ENCODE measurements at places on chromosomes 7 and 10.

GRCh38 chr10:32245760-32246159 is 101.2 kb downstream of the EPC1 start:
- no peak for DNase-seq

GRCh38 chr10:108453166-108453565 is 1288.7 kb upstream of the SORCS1 start:
- no peak for DNase-seq

- no peak for DNase-seq
Observed at GRCh38 chr10:127353544-127353943, 157.2 kb upstream of the INSYN2A start.

- DNase-seq = no peak
Observed at GRCh38 chr10:130226012-130226411, 89.8 kb downstream of the GLRX3 start.

DNA sequence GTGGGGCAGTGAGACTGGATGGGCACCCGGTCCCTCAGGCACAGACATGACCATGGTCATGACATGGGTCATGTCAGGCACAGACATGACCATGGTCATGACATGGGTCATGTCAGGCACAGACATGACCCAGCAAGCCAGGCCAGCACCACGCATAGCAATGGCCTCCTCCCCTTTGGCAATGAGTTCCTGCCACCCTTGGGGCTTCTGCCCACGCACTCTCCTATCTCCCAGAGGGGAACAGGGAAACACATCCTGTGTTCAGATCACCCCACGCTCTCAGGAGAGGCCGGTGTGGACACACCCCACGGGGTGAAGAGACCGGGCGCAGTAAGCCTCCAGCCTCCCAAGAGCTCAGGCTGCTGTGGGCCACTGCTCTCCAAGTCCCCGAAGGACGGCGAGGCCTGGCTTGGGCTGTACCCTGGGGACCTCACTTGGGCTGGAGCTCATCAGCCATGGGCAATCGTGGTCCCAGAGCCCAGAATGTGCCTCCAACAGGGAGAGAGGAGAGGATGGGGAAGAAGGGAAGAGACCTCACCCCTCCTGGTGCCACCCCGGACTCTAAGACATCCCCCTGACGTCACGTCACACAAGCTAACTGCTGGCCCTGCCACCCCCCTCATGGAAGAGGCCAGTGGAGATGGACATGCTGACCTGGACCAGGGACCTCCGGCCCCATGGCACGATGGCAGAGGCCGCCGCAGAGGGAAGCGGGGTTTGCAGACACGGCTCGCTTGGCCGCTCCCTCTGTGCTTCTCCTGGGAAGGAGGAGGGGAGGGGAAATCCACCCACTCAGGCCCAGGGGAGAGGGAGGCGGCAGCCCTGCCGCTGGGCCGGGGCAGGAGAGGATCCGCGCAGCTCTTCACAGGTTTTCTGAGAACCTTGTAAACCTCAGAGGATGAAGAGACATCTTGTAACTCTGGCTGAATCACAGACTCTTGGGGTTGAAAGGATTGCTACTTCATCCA is 269.6 kb downstream of the ELFN1 start:
- no peak for DNase-seq

DNA sequence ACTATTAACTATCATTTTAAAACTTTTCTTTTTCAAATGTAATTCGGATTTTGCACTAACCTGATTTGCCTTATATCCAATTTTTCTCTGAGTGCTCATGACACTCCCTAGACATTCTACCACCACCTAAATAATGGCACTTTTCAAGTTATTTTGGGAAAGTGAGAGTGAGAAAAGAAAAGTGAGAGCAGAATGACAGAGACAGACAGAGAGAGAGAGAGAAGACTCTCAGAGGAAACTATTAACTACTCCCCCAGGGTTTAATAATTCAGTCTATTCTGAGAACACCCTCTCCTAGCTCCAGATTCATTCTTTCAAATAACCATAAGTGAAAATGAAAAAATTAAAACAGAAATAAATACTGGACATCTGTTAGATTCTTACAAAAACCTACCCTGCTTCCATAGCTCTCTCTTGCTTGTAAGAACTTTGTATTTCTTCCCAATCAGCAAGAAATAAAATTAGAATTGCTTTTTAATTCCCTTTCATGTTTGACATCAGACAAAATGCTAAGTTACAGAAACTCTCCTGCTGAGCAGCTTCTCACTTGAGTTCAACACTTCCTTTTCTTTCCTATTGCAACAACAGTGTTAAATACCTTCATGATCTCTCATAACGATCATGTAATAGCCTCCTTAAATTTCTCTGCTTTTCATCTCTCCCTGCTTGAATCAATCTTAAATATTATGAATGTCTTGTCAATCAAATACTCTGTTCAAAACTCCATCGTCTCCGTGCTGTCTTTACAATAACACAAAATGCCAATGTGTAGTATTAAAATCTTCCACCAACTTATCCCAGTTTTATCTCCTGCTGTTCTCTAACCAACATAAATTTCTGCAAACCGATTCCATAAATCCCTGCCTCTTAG is 191.7 kb downstream of the SEMA3E start:
- no peak for DNase-seq

DNA sequence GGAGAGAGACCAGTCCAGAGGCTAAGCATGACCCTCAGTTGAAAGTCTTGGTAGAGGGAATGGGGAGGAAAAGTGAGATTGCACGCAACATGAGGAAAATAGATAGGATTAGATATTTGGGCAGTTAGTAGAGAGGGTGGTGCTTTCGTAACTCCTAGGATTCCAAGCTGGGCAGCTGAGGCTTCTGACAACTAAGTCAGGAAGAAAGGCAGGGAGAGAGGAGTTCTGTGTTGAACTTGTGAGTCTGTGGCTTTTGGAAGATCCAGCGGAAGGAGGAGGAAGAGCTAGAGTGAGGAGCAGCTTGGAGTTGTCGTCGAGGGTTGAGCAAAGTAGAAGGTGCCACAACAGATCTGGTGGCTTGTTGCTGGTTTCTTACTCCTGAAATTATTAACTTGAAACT is 21.8 kb downstream of the CUL1 start:
- DNase-seq = no peak

DNA sequence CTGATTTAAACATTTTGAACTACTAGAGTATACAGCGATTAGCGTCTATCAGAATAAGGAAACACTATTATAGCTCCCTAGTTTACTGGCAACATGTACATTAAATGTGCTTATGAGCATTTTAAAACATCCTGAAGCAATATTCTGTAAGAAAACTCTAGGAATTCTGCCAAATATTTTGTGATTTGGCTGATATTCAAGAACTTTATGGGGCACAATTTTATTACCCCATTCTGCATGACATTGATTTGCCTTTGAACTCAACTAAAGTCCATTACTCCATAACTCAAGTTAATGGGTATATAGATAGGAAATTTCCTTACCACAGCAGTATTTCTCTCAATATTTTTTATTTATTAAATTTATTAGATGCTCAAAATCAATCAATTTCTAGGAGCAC is 369.9 kb upstream of the KCND2 start:
- no peak for DNase-seq

DNA sequence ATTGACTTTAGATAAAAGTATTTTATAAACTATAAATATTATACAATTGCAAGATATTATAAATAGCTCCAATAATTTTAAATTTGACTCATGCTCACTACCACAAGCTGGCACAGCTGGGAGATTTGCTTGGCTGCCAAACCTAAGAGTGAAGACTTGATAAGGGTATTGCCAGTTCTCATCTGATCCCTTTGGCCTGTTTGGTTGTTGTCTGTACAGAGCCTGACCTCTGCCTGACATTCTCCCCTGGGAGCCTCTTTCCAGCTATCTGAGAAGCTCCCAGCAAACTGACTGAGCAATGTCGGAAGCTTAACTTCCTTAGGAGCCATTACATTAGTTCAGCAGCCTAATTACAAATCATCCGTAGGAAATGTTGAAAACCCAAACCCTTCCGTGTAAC is 10.2 kb upstream of the LMOD2 start:
- no peak for DNase-seq

GRCh38 chr10:77680065-77680464 is 42.5 kb upstream of the KCNMA1 start:
- DNase-seq = no peak

- no peak for DNase-seq
Observed at GRCh38 chr7:73991522-73992100, 36.4 kb upstream of the ELN start.

DNA sequence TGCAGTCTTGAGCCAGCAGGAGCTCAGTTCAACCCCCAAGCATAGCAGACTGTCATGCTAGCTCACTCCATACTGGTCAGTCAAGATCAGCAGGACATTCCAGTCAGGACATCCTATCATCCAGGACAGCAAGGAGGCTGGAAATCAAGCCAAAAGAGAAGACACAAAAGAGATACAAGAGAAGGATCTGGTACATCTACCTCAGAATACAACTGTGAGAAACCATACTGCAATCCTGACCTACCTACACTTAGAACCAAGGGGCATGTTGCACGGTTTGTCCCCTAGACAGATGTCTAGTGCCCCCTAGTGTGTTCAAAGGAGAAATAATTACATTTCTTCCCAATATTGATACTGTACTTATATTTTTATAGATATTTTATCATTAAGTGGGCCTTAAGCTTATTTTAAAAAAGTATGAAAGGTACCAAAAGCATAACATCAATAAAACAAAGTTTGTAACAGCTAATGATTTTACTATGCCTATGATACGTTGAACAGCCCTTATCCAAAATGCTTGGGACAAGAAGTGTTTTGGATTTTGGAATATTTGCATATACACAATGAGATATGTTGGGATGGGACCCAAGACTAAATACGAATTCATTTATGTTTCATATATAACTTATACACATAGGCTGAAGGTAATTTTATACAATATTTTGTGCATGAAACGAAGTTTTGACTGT is 26.7 kb downstream of the ERCC6 start:
- no peak for DNase-seq

DNA sequence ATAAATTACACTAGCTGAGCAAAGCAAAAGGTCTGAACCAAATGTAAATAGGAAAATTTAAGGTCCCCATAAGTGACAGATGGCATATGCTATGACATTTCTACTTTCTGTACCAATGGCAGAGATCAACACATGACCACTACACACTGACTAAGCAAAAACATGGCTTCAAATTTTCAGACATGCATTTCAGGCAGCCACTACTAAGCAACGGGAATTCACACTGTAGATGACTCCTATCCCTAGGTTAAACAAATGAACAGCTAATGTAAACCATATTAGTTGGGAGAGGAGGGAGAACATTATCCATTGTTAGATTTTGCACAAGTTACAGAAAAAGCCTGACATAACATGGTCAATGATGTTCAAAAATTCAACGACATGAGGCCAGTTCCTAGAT is 11.4 kb upstream of the KIF20B start:
- no peak for DNase-seq

DNA sequence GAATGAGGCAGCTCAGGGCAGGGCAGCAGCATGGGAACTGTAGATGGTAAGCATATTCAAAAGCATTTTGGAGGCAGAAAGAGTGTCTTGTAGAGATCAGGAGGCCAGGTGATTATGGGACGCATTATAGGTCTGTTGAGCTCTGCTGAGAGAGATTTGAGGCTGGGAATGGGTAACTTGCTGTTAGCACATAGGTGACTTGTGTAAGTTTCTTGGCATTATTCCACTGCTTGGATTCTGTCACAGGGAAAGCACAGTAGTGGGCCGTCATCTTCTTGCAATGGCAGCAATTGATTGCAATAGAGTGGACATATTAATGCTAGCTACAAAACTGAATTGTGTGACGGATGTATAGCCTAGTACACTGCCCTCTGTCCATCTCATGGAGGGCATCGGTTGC is 434.3 kb upstream of the IGFBP3 start:
- no peak for DNase-seq

DNA sequence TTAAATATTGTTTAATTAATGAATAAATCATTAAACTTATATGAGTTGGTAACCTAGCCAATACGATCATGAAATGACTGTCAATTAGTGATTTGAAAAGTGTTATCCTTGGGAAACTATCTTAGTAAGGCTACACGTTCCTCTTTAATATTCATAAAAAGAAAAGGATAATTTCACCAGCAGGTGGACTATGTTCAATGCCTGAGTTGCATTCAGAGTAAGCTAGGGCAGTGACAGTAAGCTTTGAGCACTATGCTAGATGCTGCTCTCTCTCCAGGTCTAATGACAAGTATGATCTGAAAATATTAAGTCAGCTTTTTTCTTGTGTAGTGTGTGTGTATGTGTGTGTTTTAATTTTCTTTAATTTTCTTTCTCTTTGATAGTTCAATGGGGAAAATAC is 486.3 kb upstream of the PCDH15 start:
- DNase-seq = no peak

GRCh38 chr10:48251525-48252353 is 22.8 kb downstream of the FRMPD2 start:
- no peak for DNase-seq

GRCh38 chr7:33905389-33906032 is at the start of gene BMPER:
Gene BMPER (plus strand): TSS chr7:33905539. CDS start chr7:33905614, 75 bp downstream.
- no peak for DNase-seq

- no peak for DNase-seq
Observed at GRCh38 chr10:82883603-82884002, 1008.6 kb downstream of the NRG3 start.

DNA sequence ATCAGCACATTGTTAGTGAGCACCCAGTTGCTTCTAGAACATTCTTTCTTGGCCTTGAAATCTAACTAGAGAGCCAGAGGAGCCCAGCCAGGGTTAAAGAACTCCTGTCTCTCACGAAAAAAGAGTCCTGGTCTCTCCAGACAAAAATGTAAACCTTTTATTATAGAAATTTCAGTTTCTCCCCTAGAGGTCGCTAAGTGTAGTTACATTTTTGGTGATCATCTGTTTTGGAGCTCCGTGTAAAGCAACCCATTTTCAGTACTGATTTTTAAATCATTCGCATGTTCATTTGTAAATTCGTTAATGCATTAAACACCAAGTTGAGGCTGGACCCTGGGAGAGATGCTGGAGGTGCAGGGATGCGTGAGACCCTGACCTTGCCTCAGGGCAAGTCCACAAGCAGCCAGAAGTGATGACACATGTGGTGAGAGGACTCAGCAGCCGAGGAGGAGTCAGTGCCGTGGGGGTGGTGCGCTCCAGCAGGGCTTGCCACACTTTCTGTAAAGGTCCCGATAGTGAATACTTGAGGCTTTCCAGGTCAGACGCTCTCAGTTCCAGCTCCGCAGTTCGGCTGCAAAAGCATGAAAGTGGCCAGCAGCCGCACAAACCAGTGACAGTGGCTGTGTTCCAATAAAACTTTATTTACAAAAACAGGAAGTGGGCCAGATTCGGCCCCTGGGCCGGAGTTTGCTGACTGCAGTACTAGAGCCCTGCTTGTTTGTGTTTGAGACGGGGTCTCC is 578.6 kb upstream of the FOXK1 start:
- no peak for DNase-seq

- no peak for DNase-seq
Observed at GRCh38 chr7:92714767-92715166, 121.6 kb downstream of the CDK6 start.

DNA sequence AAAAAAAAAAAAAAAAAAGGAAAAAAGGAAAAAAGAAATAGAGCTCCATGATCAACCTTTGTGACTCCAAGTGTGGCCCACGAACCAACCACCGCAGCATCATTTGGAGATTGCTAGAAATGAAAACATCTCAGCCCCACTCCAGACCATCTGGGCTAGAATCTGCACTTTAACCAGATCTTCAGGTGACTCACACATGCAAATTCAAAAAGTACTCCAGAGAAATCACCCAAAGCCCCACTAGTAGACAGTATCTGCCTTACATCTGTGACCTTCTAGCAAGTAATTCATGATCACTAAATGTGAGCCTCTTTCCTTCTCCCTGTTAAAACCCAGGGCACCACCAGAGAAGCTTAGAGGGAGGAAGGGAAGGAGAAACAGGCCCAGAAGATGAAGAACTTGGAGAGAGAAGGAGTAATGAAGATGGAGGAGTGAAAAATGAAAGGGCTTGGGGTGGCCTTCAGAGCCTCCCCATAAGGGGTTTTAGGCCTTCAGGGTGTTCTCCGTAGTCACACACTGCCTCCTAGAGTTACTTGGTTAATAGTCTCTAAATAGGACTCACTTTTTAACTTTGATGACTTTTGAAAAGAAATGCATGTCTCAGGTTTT is 94.0 kb downstream of the SLC37A3 start:
- DNase-seq = no peak
